ENCODE measurements at places on chromosomes 6 and 20.

DNA sequence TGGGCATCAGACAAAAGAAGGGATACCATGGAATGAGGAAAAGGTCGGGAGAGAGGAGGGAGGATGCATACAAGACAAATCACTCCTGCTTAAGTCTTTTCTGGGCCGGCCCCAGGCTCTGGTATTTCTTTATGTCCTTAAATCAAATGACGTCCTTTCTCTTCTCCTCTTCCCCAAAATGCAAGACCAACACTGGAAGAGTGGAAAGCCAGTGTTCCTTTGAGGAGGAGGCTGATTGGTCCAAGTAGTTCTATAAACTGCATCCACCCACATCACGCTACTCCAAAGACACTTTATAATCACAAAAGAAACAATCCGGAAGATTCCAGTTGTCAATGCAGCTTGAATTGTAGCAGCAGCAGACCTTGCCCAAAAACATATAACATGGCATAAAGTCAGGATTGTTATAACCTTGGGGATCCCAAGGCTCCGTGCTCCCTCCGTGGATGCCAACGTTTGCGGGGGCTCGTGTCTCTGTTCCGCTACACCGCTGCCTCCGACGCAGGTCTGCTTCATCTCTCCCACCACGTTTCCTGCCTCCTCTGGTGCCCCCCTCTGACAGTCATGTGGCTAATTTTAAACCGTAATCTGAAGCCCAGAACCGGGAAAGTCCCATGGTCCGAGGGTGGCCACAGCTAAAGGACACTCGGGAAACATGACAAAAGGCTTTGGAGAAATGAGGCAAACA, 47.1 kb downstream of the MCUR1 start:
- DNase-seq: peak; percentile 35

DNA sequence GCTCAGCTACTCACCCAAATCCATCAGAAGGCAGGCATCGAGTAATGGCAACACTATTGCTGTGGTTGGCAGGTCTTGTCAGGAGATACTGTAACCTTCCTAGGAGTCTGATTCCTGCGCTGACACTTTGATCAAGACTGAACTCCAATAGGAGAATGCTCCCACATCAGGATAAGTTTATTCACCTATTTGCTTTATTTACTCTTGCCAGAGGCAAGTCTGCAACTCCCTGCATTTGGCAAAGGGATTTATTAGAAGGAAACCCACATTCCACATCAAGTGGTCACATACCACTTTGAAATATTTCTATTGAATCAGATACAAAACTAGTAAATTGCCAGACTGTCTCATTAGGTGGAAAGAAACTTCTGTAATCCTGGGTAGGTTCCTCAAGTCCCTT, 43.5 kb downstream of the ZFAND3 start:
- peak; percentile 32 for DNase-seq

- no peak for DNase-seq
Observed at GRCh38 chr20:11248687-11249638, 575.2 kb upstream of the JAG1 start.

DNA sequence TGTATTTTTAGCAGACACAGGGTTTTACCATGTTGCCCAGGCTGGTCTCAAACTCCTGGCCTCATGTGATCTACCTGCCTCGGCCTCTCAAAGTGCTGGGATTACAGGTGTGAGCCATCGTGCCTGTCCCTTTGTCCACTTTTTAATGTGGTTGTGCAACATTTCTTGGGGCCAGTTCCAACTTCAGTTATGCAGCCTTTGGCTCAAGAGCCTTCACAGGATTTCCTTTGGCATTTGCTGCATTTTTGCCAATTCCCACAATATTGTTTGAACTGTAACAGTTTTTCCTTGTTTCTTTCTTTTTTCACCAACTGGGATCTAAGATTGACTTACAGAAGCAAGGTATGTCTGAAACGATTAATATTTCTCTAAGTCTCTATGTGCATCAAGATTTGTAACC, 63.6 kb downstream of the EDN1 start:
- no peak for DNase-seq

- DNase-seq: peak; percentile 91
Observed at GRCh38 chr6:166567107-166567506, 19.4 kb downstream of the RAMACL start.

GRCh38 chr6:158085261-158086053, 82.6 kb downstream of the SERAC1 start:
- DNase-seq: no peak

DNA sequence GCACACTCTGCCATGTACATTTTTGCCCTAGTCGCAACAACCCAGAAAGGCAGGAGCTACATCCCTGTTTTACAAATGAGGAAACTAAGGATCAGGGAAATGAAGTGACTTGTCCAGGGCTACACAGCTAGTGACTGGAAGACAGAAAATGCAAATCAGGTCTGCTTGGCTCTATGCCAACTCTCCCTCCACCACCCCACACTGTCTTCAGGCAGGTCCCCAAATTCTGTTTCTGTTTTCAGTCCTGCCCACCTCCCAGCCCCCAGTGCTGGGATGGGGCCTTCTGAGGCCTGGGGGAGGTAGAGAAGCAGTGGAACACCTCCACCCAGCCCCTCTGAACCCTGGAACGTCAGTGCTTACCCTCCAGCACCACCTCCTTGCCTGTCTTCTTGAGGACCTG, 5.1 kb downstream of the SNTA1 start:
- no peak for DNase-seq

DNA sequence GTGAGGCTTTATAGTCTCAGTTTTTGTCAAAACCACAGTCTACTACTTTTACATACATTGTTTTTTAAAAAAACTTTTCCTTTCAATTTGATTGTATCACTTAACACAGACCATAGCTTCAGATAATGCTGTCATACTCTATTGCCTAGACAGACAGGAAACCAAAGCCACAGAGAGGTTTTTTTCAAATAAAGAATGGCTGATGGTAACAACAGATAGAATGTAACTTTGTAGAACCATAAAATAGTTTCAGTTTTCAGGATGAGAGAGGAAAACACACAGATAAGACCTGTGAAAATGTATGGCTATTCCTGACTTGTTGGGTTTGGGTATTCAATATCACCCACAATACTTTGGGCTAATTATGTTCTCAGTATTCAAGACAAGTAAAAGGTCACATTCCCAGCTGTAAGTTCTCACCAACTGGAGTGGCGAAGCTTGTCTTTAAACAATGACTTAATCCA, 94.0 kb downstream of the ADGRG6 start:
- no peak for DNase-seq

DNA sequence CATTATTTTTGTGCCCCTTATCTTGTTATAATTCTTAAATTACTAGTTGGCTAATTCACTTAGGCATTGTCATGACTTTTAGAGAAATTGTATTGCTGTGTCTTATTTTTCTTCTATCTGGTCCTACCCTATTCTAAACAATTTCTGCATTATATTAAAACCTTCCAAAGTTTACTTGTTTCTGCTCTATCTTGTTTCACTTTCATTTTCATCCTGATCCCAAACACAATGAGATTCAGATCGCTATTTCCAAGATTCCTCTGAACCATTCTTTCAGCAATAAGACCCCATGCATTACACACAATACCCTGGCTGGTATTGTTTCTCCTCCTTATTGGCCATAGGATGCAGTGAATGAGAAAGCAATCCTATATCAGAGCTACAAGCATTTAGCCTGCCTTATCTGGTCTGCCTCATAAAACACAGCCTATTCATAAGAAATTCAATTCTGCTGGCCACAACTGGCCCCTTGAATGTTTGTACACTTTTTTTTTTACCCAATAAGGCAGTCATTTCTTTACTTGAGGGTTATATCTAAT, 69.9 kb upstream of the POU3F2 start:
- DNase-seq: no peak

DNA sequence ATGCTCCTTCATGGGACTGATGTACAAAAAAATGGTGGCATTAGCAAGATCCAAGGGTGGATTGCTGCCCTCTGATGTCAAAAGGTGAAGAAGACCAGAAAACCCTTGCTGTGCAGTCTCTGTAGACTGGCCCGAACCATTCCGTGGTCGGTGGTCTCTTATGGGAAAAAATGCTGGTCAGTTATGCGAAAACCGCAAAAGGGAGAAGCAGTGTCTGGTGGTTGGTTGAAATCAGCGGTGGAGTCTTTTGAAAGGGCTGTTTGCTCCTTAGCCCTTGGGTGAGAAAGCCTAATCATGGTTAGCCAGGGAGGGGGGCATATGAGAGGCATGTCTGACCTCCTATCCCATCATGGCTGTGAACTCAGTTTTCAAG, 108.1 kb downstream of the DTNBP1 start:
- DNase-seq: no peak

DNA sequence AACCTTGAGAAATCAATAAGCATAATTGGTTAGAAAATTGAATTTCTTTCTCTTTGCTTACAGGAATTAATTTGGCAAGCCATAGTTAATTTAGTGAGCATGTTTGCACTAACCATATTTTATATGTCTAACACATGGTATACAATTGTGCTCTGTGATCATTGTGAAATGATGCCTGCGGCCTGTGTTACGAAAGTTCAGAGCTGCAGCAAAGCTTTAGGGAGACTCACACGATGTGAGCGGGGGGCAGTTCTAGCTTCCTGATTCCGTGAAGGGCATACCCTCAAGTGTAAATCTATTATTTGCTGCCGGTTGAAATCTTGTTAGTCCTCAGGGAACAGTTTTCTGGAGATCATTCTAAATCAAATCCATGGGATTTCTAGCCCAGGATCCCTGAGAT, 25.5 kb upstream of the ADTRP start:
- DNase-seq: no peak

DNA sequence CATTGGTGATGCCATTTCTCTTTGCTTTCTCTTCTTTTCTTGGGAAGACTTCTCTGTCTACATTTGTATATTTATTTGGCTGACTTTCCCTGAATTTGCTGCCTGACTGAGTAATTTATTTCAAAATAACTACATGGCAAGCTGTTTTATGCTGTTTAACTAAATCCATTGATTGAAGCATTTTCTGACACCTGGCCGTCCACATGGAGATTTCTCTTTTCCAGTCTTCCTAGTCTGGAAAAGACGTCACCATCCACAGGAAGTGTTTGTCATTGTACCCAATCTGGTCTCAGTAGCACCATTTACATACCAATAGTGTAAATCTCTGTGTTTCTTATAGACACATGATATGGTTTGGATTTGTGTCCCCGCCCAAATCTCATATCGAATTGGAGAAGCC, 9.2 kb upstream of the MAS1L start:
- DNase-seq: no peak

DNA sequence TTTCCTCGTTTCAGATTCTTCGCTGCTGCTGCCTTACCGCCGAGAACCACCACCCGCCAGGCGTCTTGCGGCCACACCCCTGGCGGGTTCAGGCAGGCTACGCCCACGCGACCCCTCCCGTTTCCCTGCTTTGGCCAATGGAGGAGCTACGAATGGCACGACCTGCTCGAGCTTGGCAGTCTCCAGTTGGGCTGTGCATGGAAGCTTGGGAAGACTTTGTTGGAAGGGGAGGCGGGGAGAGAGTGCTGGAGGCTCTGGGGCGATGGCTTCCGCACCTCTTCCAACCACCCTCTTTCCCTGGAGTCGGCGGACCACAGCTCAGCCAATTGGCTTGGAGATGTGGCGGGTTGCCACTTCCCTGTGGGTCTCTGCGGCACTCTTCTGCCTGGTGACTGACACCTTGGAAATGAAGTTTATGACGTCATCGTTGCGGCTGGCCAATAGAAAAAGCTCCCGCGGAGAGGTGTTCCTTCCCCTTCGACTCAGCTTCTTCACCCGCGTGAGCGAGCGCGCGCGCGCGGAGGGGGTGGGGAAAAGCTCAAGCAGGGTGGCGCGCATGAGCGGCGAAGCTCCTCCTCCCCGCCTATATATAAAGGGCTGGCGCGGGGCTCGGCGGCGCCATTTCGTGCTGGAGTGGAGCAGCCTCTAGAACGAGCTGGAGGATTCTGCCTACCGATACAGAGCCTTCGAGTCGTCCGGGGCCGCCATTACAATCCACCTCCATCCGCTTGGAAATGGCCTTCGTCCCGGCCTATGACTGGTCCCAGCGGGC, 3.4 kb downstream of the BRD2 start:
- DNase-seq: peak; percentile 100

DNA sequence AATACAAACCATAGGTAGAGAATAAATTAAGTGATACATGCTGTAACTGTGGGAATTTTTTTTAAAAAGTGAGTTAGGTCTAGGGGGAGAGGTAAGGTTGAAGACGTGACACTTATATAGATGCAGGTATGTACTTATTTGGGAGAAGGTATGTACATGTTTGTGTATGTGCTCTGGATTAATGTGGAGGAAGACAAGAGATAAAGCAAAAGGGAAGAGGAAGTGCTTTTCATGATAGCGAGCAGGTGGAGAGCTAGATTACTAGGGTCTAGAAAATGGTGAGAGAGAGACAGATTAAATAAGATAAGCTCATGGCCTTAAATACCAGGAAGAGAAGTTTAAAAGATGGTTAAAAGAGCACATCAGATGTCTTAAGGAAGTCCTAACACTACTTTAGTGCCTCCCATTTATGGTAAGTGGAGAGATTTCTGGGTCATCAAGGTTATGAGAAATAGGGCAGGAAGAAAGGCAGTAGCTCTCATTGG, 92.5 kb downstream of the MAN1A1 start:
- no peak for DNase-seq

DNA sequence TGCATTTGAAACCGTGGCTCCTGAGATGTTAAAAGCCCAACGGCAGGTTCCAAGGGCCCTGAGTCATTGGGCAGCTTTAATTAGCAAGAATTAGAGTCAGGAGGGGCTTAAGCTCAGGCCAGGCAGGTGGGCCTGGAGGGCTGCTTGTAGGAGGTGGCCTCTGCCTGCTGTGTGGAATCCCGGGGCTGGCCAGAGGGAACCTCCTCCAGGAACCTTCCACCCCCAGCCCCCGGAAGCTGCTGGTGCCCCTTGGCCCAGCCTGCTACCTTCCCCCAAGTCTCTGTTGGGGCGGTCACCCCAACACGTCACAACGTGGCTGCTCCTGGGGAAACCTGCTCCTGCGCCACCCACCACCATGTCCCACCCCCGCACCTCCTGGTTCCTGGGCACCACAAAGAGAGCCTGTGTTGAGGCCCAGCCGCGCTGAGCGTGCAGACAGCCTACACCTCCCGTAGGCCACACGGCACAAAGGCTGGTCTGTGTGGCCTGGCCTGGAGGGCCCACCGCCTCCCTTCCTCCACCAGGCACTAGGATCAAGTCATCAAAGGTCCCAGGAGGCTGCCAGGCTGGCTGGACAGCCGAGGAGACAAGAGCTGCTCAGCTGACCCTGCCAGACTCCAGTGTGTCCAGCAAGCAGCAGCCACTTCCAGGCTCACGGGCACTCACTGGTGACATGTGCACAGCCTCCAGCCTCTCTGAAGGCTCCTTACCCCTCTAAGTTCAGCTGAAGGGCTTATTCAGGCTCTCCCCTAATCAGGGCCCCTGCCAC, 86.3 kb downstream of the SNX5 start:
- DNase-seq: no peak

DNA sequence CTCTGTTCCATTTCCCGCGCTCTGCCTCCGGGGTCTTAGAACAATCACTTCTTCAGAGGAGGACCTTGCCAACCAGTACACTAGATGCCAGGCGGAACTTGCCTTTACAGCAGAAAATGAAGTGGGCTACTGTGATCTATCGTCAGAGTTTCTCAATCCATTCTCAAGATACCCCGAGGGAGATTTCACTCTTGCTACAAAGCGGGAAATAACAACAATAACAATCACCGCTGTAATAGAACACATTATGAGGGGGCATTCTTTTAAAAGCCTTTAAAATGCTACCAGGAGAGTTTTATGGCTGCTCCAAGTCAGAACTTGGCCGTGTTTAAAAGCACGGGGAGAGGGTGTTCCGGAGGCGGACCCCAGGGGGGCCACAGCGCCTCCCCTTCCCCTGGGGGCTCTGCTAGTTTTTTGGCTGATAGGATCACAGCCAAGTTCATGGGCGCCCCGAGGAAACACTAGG, 617.0 kb upstream of the AGPAT4 start:
- no peak for DNase-seq

- DNase-seq: no peak
Observed at GRCh38 chr6:78347191-78347916, 520.0 kb upstream of the IRAK1BP1 start.

All from GM04504 (cell line).